ENCODE measurements at places on chromosomes 1 and 21. TPM values are rescaled to one million over a fixed set of nuclear protein-coding genes. Genes with fewer than 3 reads are reported as not detected.

DNA sequence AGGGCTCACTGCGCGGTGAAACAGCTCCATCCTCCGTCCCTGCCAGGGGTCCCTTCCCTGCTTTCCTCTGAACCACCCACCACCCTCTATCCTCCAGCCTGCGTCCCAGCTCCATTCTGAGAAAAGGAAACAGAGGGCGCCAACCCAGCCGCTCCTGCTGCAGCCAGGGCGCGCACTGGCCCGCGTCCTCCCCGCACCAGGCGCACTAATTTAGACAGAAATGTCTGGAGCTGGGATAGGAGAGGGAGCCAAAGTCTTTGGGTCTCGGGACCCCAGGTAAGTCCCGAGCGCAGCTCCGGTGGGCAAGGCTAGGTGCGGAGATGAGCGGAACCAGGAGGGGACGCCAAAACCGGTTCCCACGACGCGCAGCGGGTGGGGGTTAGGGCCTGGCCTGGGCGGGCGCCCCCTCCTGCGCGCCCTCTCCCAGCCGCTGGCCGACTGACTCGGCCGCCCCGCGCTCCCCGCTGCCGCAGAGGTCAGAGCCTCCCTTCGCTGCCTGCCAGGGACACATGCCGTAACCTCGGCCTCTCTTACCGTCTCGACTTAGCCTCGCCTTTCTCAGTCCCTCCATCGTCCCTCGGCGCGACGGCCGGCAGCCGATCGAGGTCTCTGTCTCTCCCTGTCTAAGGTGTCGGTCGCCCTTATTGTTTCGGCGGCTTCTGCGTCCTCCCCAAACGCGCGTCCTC, 2.0 kb downstream of the CAMK2N1 start:
- no peak for DNase-seq

- DNase-seq = no peak
Observed at GRCh38 chr1:93905734-93906133, 3.5 kb downstream of the GCLM start.

DNA sequence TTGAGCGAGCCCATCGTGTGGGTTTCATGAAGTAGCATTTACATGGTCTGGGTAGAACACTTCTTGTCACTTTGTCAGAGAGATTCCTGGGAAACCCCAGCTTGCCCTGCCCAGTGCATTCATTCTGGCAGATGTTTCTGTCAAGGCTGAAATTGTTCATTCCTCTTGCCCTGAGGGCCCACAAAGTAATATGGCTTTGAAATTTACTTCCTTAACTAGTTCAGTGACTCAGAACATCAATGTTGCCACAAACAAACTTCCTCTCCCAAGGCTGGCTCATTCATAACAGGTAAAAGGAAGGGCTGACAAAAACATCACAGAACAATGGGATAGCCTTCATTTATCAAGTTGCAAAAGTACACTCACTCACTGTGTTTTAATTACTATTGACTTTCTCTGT, 5.0 kb upstream of the KIAA0040 start:
- no peak for DNase-seq

Gene ALX3
- not detected for total RNA-seq

Gene LCE3E
- total RNA-seq = not detected

- DNase-seq = no peak
Observed at GRCh38 chr1:92951141-92951582, 10.1 kb downstream of the DIPK1A start.

DNA sequence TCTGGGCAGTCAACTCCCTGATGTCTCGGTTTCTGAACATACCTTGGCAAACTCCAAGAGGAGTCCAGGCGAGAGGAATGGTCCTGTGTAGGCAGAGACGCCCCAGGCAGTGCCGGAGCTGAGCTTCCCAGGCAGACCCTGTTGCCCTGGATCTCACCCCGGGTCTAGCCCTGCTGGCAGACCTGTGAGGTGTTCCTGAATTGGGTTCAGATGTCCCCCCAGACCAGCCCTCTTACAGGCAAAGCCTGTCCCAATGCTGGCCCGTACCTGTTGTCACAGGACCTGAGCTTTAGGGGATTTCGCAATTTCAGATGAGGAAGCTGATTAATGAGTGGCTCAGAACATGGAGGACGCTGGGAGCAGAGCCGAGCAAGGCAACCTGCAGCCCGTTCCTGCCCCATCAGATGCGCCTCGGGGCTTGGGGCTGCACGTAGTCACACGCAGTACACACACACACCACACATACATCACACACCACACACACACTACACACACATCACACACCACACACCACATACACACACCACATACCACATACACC, 38.5 kb upstream of the PDE9A start:
- no peak for DNase-seq

Gene PKLR
- not detected for total RNA-seq

Gene CELA3B
- not detected for total RNA-seq

- no peak for DNase-seq
Observed at GRCh38 chr1:193884848-193885558, 698.6 kb upstream of the B3GALT2 start.

Gene FASLG
- total RNA-seq = not detected

- no peak for DNase-seq
Observed at GRCh38 chr1:167190747-167191237, 29.9 kb upstream of the POU2F1 start.

Gene SIM2
- total RNA-seq = not detected

GRCh38 chr1:114134518-114134917, 19.2 kb downstream of the SYT6 start:
- DNase-seq = no peak

Gene CCDC30
- 1.5 TPM for total RNA-seq

Gene IFI16
- total RNA-seq = 21.1 TPM

DNA sequence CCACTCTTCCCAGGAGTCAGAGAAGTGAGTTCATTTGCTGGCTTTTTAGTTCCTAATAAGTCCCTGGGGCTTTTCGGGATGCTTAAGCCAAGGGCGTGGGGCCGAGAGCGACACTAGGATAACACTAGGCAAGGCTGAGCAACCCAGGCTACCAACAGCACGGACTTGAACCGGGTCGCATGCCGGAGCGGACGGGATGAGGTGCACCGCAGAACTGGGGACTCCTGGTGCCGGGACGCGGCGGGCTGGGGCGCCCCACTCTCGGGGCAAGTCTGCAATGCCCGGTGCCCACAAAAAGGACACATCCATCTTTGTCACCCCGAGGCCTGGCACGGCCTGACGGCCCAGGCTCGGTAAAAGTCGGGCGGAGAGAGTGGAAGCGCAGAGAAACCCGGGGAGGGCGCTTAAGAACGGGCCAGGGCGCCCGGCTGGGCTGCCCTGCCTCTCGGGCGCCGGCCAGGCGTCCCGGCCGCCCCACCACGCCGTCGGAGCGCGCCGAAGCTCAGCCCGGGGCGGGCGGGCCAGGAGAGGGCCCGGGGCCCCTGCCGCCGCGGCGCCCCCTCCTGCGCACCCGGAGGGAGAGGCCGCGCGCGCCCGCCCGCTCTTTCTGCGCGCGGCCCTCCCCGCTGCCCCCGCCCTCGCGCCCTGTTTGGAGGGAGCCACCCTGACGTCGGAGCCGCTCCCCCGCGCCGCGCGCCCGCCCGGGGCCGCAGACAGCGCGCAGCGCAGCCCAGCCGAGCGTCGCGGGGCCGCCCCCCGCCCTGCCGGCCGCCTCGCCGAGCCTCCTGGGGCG, at the start of gene NBL1:
Gene NBL1, plus strand, starts transcription at position 710 of the 793 bp plus-strand sequence. CDS start 10,720 bp downstream, outside the sequence.
- peak; percentile 87 for DNase-seq

Gene LMX1A
- total RNA-seq = not detected
